ENCODE measurements at places on chromosomes 1 and 21.

DNA sequence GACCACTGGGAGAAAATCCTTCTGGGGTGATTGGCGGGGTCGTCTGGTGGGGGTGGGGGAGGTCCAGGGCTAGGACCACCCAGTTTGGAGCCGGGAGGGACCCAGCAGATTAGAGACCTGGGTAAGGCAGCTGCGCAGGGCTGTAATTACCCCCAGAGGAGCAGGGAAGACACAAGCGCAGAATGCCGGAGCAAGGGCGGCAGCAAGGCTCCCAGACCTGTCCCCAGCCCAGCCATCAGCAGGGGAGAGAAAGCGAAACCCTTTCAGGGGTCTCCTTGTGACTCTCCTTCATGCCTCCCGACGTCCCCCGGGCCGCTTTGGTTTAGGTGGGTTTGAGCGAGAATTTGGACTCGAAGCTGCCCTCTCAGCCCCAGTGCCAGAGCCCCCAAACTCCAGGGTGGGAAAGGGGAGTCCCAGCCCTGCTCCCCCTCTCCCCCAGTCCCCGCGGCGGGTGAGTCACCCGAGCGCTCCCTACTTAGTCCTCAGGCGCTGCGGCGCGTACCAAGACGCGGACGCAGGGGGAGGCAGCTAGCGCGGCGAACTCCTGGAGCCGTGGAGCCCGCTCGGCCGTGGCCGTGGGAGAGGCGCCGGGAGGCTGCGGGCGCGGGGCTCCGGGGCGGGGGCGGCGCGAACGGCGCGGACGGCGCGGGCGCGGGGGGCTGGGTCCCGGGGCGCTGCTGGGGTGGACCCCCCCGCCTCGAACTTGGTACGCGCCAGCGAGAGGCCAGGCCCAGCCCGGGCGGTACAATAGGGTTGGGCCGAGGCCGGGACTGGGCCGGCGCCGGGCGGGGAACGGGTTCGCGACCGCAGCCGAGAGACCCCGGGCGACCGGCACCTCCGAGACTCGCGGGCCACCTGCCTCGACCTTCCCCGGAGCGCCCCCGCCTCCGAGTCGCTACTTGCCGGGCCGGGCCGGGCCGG is at the start of gene MAP7D1:
TSS of gene MAP7D1 (plus strand) at position 753 of the 921 bp plus-strand sequence. CDS start 258 bp downstream, outside the sequence.
- DNase-seq, result peak; percentile 72

- DNase-seq, result no peak
These were observed 135.6 kb upstream of the KCNJ15 start for GRCh38 chr21:38120984-38121855.

DNA sequence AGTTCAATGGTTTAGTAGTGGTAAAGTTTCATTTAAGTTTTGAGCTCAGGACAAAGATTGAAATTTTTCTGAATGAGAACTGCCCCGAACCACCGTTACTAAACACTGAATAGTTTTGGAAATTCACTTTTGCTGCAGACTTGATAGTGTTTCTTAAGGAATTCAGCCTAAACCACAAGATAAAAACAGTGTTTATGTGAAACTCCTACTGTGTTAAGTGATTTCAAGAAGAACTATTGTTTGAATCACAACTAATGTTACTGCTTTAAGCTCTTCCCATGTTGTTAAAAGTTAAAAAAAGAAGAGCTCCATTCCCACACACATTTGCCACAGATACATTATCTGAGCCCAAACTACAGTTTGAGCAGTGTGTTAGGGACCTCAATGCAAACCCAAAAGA is 159.2 kb downstream of the DYRK1A start:
- DNase-seq, result no peak

DNA sequence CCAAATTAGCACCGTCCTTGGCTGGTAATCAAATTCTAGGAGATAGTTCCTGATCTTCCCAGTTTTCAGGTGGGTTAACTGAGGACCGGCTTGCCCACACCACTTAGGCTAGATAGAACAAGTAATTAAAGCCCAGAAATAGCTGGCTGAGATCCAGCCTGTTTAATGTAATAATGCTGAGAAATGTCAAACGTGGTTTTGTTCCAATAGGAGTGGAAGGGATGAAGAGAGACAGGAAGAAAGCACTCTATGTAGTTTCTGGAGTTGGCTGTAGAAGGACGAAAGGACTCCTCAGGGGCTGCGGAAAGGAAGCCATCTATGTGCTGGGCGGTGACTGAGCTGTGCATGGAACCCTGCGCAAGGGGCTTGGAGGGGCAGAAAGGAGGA is 18.6 kb downstream of the NAV1 start:
- no peak for DNase-seq

GRCh38 chr1:37123276-37124115 is 89.2 kb upstream of the GRIK3 start:
- DNase-seq, result no peak

DNA sequence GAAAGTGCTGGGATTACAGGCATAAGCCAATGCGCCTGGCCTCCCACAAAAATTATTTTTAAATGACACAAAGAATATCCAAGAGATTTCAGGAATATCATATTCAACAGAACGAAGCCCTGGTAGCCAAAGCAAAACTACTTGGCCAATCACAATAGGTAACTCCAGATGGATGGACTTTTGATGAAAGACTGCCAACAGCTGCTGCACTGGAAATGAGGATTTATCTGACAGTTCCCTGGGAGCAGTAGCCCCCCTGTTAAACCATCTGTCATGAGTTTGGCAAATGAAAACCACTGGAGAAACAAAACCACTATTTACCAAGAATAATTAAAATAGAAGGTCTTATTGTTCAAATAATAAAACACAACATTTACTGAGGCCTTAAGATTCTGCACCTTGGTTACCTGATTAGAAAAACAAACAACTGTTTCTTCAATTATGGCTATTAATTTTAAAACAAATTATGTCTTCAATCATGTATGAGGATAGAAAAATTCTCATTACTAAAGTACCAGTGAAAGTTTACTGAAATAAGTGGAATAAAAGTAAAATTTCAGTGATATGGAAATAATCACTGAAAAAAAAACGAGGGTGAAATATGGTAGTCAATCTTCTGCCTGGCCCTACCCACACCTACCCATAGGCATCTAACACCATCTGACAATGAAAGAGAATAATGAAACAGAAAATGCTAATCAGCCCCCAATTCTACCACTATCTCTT is 34.3 kb upstream of the PSMG1 start:
- no peak for DNase-seq

DNA sequence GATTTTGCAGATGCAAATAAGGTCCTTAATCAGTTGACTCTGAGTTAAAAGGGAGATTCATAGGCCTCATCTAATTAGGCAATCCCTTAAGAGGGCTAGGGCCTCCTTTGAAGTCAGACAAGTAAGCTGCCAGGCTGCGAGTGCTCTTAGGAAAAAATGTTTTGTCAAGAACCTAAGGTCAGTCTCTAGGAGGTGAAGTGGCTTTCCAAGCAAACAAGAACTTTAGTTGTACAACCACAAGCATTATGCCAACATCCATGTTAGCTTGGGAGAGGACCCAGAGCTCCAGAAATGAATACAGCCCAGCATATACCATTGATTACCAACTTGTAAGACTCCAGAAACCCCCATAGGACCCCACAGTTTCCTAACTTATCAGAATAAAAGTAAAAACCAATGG is 1366.2 kb downstream of the PLA2G4A start:
- DNase-seq, result no peak

DNA sequence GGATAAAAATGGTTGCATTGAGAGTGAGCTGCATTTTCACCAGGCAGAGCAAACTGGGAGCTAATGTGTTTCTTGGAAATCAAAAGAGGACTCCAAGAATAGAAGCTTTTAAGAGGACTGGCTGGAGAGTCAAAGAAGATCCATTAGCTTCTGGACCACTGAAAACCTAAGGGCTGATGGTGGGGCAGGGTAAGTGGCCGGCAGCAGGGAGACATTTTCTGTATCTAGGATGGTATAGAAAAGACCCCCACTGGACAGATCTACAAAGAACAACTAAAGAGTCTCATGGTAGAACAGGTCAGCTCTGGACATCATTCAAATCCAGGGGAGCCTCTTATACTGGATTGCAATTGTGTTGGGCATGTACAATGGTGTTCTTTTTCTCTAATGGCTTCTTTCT is 262.3 kb downstream of the PTGER3 start:
- no peak for DNase-seq

DNA sequence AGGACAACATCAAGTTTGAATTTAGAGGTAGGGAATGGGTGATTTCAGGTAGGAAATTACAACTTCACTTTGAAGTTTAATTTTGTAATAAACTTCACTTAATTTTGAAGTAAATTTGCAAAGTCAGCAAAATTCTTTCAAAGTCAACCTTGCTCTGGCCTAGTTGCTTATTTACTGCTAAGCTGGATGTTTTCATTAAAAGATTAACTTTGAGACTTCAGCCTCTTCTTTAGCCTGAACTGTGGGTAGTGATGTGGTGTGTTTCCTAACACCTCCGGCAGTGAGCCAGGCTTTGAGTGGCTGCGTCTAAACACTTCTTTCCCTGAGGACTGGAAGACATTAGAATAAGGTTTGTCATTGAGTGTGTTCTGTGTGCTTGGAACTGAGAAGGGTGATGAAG is at the start of gene HAO2:
TSS of gene HAO2 (plus strand) at position 232 of the 400 bp plus-strand sequence. CDS start 12,301 bp downstream, outside the sequence.
- no peak for DNase-seq

DNA sequence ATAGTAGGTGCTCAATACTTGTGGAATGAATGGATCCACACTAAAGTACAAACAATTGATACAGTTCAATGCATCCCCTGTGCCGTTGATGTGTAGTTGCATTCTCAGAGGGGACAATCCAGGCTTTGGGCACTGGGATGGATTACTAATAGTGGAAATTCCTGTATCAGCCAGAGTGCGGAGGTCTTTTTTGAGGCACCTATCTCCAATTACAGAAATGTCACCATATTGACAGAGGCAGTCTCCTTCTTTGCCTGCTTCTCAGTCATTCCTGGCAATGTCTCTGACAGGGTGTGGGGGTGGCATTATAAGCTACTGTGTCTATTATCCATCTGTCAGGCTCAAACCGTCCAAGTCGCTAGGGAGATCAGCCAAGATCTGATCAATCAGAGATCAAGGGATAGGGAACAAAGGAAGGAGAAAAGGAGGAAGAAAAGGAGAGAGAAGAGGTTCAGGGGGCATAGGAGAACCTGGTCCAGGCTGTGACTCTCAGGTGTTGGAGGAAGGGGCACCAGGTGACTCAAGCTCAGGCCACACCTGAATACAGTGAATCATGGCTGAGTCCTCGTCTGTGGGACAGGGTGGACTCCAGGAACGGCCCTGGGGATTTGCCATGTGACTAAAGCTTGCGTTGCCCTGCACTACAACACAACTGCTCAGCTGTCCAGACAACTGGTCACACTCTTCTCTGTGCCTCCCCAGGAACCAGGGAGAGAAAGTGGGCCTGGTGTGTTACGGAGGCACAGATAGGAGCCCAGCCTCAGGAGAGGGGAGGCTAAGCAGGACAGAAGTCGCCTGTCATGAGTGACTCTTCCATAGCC is 3.4 kb upstream of the LAMB3 start:
- DNase-seq, result no peak

DNA sequence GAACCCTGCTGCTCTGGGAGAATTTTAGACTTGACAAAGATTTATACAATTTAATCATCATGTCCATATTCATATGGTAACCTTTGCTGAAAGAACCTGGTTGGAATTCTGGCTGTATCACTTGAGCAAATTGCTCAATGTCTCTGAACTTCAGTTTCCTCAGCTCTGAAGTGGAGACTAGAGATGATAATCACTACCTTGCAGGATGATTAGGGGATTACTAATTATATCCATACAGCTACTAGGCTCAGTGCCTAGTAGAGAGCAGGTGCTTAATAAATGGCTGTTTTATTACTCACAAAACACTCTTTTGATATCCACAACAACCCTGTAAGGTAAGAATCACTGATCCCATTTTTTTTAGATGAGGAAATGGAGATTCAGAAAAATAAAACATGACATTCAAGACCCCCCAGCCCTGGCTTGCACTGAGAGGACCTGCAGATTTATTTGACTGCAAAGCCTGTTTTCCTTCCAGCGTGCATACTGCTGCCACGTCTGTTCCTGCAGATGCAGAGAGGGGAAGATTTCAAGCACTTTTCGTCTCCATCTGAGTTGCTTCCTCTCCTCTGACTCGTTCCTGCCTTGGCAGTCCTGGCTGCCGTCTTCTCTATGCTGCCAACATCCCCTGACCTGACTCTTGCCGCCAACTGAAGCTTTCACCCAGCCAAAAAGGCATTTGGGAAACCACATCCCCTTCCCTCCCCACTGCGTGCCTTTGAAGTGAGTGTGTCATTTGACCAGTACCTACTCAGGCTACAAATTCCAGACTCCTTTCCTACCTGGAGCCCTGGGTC is 203.0 kb downstream of the PLPP3 start:
- no peak for DNase-seq

DNA sequence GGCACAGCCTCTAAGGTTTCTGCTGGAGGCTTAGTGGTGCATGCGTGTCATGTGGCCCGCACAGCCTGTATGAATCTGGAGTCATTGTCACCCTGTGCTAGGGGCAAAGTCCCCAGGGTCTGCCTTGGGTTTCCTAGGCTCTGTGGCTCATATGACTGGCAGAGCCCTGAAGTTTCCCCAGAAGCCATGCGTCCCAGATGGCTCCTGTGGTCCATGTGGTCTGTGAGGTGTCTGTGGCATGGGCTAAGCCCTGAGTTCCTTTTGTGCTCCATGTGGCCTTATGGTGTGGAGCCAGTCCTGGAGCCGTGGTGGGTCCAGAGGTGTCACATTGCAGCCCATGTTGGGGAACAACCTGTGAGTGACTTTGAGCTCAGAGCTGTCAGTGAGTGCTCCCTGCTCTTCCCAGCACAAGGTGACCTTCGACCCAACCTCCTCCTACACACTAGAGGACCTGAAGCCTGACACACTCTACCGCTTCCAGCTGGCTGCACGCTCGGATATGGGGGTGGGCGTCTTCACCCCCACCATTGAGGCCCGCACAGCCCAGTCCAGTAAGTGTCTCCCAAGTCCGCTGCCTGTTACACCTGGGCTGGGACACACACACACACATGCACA is 57.8 kb upstream of the KDM4A start:
- DNase-seq, result no peak

DNA sequence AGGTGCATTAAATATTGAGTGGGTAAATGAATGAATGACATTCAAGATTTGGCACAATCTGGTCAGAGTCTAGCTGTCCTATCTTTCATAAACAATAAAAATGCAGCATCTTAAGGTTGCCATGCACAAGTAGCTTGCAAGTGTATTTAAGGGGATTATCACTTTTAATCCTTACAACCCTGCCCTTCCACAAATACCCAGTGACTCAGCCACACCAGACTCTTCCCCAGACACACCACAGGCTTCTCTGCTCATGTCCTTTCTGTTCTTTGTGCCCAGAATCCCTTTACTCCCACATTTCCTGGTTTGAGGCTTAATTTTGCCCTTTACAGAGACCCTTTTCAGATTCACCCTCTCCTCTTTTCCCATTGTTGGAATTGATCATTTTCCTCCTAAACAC is 59.8 kb downstream of the KIRREL1 start:
- DNase-seq, result no peak

DNA sequence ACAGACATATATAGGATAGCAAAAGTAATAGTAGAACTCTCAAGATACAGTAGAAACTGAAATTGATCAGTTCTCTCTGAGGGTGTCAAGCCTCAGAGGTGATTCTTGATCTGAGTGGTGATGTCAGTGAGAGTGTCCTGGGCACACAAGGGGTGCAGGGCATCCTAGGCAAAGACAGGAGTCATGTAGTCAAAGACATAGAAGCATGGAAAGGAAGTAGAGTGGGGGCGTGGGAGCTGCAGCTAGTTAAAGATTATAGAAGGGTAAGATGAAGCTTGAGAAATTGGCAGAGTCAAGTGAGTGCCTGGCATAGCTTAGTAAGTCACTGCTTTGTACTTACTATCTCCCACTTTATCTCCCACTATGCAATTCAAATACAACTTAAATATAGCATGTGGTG is 22.8 kb downstream of the CDC7 start:
- DNase-seq, result peak; percentile 28
